ENCODE measurements at places on chromosomes 12 and 14. TPM values are rescaled to one million over a fixed set of nuclear protein-coding genes. Genes with fewer than 3 reads are reported as not detected.

ADSS1 gene
- polyA plus RNA-seq = 7.4 TPM

OR6J1 gene
- not detected for polyA plus RNA-seq

DNA sequence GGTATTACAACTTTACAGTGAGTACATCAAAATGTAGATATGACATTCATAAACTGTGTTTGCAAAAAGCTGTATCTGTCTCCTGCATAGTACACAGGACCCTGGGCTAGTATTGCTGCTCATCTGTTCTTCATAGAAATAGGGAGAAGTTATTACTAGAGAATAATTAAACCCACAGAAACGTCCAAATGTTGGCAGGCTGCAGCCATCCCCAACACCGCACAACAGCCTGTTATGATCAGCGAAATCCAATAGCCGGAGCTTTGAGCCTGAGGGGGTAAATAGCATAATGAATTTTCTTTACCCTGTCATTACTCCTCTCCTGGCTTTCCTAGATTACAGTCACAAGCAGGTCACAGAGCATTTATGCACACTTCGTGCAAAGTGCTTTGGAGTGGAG is 178.0 kb downstream of the DACT1 start:
- DNase-seq = no peak

FOXG1 gene
- polyA plus RNA-seq = 0.07 TPM

DNA sequence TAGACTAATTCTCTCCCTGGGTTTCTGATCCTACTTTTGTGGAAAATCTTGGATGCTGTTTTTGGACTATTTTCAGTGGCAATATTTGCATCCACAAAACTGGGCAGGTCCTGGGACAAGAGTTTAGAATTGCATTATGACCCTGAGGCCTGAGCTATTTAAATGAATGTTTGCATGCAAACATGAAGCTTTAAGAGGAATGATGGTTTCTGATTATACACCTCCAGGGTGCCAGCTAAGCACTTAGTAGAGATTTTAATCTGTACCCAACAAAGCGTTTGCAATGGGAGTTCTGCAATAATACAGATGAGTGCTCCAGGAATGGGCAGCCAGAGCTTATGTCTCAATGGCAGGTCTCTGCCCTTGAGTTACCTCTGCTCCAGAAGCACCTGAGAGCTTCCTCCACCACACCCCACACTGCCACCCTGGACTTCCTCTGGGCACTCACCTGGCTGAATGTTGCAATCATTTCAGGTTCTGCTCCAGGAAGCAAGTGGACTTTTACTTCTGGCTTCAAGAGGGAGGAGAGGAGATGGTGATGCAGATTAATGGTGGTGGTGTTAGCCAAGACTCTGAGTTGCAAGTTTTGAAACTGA is 6.0 kb upstream of the SPTLC2 start:
- DNase-seq = no peak

GRCh38 chr14:105331575-105332349 is 17.2 kb downstream of the PACS2 start:
- DNase-seq = no peak

DNA sequence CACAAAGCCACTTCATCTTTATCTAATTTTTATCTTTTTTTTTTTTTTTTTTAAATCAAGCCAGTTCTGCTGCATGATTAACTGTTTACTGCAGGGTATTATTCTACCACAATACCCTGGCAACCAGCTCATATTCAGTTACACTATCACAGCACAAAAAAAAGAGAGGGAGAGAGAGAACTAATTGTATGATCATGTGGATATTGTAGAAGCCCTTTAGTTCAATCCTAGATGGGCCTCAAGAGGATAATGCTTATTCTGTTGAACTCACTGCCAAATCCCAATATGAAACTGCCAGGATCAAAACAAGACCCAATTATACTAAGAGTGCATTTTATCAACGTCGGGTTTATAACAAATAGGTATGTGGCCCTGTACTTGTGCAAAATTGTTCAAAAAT is 51.5 kb downstream of the MED13L start:
- DNase-seq = no peak

DNA sequence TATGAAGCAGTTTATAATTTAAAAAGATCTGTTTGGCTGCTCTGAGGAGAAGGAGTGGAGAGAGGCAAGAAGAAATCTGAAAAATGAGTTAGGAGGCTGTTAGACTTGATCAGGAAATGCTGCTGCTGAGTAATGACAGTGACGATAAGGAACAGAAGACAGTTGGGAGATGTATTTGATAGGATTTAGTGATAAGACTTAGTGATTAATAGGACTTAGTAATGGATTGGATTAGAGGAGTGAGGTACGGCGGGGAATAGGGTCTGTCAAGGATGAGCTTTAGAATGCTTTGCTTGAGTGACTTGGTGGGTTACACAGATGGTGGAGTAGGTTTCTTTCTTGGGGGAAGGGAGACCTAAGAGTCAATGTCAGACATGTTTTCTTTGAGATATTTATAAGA is 31.7 kb downstream of the UNC79 start:
- no peak for DNase-seq

DNA sequence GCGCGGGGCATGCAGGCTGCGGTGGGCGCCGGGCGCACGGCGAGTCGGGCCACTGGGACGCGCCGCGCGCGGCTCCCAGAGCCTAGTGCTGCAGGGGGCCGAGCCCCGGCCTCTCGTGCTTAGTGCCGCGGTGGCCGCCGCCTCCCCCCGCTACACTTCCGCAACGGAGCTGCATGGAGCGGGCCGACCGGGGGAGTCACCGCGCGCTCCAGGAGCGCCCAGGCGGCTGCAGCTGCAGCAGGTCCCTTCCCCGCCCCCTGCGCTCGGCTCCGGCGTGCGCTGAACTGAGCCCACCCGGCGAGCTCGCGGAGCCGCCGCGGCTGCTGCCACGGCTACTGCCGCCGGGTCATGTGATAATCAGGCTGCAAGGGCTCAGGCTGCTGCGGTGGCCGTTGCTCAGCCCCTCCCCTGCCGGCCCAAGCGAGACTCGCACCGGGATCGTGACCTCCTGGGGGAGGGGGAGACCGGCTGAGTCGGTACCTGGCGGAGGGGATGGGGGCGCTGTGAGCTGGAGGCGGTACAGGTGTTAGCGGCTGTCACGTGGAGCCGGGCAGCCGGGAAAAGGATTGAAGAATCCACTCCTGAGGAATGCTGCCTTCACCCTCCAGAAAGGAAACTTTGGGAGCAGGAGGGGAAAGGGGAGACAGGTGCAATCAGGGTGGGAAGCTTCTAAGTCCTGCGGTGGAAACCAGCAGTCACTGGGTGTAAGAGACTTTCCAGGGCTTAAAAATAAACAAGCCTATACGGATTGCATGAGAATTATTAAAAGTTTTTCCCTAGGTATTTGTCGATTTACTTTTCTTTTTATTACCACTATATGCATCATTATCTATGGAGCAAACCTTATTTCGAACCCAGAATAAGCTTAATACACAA is at the start of gene PPM1H:
Gene PPM1H, minus strand, starts transcription at position 352 of the 876 bp plus-strand sequence. CDS start 414 bp downstream, outside the sequence.
- DNase-seq = peak; percentile 86

DNA sequence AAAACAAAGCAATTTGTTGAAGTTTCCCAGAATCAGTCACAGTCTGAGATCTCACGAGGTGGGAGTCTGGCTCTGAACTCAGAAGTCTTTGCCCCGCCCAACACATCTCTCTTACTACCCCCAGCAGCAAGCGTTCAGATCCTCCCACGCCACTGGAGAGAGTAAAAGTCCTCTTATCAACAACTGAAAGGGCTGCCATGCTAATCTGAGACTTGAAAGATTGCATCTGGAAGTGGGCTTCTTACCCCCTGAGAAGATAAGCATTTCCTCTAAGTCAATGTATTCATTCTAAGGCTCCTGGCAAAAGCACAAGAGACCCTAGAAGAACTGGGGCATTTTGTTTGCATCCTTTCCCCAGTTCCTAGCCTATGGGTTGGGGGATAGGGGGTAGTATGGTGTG is 34.1 kb upstream of the STON2 start:
- no peak for DNase-seq

CLEC1A gene
- not detected for polyA plus RNA-seq
